Chondrocyte (in vitro differentiated cells): ENCODE measurements at places on chromosomes 3 and 15. TPM values are rescaled to one million over a fixed set of nuclear protein-coding genes. Genes with fewer than 3 reads are reported as not detected.

LRRIQ4 gene
- not detected in 3 replicates for total RNA-seq

BLM gene
- total RNA-seq = 2.3 to 4.1 TPM (median 3.5 TPM) in 3 replicates

RTP1 gene
- not detected in 3 replicates for total RNA-seq

ANKUB1 gene
- not detected in 3 replicates for total RNA-seq

LYSMD4 gene
- 13.1 to 17.1 TPM (median 13.2 TPM) in 3 replicates for total RNA-seq

ARHGEF26 gene
- 3.2 to 6.0 TPM (median 3.5 TPM) in 3 replicates for total RNA-seq

DNA sequence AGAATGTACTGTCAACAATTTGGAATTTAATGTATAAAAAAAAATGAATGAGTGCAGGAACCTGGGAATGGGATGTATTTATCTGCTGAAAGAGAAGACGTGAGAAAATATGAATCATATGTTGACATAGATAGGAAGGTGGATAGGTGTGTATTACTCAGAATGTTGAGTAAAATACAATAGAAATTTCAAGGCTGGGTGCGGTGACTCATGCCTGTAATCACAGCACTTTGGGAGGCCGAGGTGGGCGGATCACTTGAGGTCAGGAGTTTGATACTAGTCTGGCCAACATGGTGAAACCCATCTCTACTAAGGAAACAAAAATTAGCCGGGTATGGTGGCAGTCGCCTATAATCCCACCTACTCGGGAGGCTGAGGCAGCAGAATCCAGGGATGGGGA, 202.8 kb downstream of the CADM2 start:
- DNase-seq = no peak

GRCh38 chr3:43255662-43256061, 30.7 kb upstream of the SNRK start:
- no peak for DNase-seq

- no peak for DNase-seq
Observed at GRCh38 chr3:9390265-9390888, 7.0 kb upstream of the SETD5 start.

DNA sequence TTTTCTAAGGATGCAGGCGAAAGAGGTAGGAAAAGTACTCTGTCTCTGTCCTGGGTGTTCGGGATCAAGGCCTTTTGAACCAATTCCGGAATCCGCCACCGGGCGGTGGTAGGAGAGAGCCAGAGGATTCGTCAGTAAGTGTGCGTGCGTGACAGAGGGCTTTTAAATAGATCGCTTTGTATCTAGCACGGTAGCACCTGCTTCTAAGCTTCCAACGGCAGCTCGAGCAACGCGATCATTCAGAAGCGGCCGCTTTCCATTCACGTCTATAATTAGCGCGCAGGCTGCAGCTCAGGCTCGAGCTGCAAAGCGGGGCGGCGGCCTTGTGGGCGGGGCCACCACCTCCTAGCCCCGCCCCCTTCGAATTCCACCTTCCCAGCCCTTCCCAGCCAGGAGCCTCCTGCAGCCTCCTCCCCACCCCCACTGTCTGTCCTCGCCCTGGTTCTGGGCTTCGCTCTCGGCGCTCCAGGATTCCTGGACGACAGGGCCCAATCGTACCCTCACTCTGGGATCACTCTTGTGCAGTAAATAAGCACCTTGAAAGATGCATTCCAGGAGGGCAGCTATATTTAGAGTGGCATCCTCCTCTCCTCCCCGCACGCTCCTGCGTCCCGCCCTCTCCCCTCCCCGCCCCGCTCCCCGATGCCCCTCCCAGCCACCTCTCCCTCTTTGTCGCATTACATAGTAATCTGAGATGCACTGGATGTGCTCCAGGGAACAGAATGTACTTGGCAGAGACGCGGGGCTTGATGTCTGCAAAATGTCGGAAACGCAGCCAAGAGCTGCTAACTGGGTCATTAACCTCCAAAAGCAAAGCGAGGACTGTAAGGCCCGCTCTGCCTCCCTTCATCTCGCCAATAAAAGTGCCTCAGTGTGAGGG, 224.1 kb upstream of the TPRG1 start:
- DNase-seq = peak; percentile 93

DNA sequence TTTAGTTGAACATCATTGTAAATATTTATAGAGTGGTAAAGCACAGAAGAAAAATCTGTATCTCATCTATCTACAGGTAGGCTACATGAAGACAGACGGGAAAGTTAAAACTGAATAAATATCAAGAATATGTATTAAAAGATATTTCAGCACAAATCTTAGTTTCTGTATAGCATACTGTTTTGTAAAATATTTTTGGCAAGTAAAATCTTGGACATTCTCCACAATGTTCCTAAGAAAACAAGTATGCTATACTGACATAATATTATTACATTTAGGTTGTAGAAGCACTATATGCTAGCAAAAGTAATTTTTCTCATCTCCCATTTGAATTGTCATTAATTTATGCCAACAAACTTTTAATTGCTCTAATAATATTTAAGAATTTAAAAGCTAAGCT, 326.4 kb upstream of the ARL6 start:
- DNase-seq = no peak

- DNase-seq = no peak
Observed at GRCh38 chr3:183178833-183179549, 16.5 kb upstream of the LAMP3 start.

DNA sequence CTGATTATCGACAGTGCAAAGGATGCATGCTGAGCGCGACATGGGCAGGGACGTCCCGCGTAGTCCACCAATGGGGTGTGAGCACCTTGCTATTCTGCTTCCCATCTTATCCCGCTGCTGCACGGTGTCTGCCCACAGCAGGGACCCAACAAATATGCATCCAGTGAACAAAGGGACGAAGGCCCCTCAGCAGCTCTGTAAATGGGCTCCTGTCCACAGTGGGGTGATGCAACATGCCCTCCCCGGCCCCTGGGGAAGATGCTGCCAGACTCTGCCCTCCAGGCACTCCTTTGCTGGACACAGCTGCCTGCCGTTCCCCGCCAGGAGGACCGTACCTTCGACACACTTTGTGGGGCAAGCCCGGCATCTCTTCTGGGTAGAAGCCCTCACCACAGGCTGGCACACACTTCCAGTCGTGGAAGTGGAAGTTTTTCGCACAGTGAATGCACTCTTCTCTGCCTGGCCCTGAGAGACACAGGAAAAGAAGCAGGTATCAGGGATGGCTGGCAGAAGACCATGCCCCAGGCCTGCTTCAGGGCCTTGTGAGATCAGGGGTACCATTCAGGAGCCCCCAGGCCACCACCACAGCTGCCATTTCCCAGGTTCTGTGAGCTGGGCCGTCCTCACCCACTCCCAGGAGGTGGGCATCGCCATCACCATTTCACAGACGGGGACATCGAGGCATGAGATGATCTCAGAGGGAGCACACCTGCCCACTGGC, 18.2 kb upstream of the SNRPA1 start:
- DNase-seq = peak; percentile 87

- DNase-seq = no peak
Observed at GRCh38 chr3:18188491-18188890, 236.6 kb downstream of the SATB1 start.

- no peak for DNase-seq
Observed at GRCh38 chr3:96236522-96236921, 577.9 kb upstream of the EPHA6 start.

GRCh38 chr3:151726016-151726415, 7.7 kb upstream of the AADACL2 start:
- DNase-seq = no peak

DNA sequence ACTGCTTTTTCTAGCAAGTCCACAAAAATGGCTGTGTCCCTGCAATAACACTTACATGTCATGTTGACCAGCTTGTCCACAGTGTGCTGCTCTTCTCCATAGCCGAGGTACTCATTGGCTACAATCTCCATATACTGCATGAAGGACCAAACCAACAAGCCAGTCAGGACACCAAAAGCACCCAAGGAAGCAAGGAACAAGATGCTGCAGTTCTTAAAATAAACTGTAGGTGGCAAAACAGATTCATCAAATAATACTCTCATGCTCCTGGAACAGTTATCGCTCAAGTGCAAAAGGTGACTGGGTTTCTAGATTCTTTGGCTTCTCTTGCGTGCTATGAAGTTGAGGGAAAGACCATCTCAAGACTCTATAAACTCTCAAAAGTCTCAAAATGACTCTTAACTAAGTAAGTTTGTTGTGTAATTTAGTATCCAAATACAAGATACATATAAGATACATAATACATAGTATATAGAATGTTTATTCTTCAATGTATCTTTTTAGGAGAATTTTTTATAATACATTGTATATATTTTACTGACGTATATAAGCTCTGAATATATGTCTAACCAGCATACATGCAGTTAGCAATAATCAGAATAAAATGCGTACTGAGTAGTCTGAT, 57.0 kb downstream of the NEK10 start:
- DNase-seq = no peak

DNA sequence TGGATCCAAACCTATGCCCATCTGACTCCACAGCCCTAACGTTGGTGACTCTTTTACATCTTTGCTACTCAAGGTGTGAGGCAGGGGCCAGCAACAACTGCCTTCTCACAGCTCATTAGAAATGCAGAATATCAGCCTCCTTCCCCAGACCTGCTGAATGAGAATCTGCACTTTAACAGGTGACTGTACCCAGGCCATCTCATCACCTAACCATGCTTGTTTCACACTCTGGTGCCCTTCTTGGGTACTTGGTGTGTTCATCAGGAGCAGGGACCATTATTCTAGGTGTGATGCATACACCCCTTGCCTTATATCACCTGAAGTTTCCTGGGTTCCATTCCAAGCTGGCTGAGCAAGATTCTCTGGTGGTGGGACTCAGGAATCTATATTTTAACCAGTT, 196.3 kb upstream of the LMCD1 start:
- DNase-seq = no peak
